Foreskin keratinocyte (primary cell): ENCODE measurements at places on chromosomes 6 and 20. TPM values are rescaled to one million over a fixed set of nuclear protein-coding genes. Genes with fewer than 3 reads are reported as not detected.

- DNase-seq, result peak; percentile 76
Measured at GRCh38 chr6:422433-423054, 31.0 kb downstream of the IRF4 start.

- DNase-seq, result no peak
Measured at GRCh38 chr6:13398421-13398994, 70.2 kb upstream of the TBC1D7 start.

DNA sequence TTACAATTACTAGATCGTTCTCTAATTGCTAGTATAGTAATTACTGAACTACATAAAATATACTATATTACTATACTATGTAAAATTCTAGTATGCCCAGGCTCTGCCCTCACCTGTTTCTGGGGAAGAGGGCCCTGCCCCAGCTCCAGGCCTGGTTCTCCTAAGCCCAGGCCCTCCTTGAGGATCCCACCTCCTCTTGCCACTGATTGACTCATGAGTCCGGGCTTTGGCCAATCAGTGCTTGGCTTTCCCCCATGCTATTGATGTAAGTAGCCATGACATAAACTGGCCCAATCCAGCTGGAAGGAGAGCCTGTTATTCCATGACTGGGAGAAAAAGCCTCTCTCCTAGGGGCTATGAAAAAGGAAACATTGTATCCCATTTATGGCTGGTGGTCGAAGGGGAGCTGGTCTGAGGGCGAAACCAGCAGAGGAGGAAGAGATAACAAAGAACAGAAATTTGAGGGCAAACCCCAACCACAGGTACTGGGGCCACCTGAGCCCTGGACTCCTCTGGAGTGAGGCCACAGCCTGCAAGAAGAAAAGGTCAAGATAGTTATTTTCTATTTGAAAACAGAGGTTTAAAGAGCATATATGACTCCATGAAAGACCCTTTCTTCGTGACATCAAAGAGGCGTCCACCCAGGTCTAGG, 129.3 kb upstream of the CD93 start:
- DNase-seq, result no peak

- DNase-seq, result no peak
Measured at GRCh38 chr6:154164397-154164796, 125.4 kb downstream of the OPRM1 start.

Gene RIPK1
- 18.6 and 18.8 TPM in 2 replicates for total RNA-seq

Gene GPR6
- total RNA-seq, result not detected in 2 replicates

GRCh38 chr6:168309183-168309582, 10.4 kb downstream of the DACT2 start:
- DNase-seq, result no peak
